ENCODE measurements at places on chromosomes 11 and 22.

DNA sequence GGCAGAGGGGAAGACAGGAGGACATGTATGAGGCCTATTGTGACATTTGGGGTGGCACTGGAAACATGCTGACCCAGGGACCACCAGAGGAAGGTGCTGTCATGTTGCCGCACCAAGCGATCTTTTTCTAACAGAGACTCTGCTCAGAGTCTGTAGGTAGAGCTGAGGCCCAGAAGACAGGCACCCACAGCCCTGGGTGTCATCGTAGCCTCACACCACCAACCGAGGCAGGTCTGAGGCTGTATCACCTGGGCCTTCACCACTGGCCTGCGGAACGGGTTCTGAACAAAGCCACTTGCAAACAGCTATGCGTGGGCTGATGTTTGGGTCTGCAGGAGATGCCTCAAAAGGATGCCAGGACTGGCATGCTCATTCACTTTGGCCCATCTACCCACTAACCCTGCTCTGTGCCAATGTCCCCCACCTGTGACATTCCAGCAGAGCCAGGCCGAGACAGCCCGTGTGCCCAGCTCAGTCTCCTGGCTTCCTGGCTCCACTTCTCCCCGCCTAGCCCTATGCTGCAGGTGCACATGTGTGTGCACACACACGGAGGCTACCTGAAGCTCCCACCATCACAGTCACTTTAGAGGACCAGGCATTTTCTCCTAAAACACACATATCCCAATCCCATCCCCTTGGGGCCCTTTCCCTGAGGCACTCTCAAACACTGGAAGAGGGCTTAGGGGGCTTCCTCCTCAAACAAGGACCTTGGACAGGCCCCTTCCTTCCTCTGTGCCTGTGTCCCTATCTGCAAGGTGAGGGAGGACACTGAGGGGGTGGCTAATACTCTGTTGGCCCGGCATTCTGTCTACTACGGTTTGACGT lies 3.6 kb downstream of the TRIM29 start:
- no peak for DNase-seq

GRCh38 chr11:117424781-117425180 lies 97.1 kb downstream of the CEP164 start:
- DNase-seq, result no peak

DNA sequence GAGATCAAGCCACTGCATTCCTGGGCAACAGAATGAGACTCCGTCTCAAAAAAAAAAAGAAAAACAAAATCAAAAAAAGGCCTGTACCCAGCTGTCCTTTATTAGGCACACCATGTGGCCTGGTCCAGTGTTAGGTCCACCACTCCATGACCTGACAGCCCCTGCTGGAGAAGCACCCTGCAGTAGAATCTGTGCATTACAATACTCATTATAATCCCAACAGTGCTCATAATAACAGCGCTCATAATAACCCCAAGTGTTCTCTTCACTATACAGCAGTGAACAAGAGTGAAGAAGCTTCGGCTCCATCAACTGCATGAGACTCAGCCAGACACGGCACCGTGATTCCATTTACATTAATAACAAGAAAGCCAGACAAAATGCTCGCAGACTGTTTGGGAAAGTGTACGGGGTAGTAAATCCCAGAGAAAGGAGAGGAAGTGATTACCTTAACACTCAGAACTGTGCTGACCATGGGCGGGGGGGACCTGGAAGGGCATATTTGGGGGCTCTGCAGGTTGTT lies 8.9 kb upstream of the EHD1 start:
- no peak for DNase-seq

- DNase-seq, result no peak
Measured at GRCh38 chr11:78061921-78062311, 1.7 kb upstream of the THRSP start.

- DNase-seq, result no peak
Measured at GRCh38 chr11:88689548-88690240, 352.2 kb upstream of the CTSC start.

DNA sequence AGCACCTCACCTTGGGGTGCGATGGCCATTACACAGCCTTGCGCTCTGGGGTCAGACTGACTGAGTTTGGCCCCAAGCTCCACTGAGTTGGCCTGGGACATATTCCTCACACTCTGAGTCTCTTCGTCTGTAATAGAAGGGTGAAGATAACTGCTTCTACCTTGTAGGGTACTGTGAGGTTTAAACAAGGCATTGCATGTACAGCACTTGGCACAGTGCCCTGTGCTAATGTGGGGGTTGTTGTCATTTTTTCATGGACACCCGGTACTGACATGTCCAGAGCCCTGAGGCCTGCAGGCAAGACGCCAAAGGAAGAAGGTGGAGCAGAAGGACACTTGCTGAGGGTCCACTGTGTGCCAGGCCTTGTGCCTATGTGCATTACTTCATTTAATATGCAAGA lies 50.7 kb downstream of the OTOG start:
- no peak for DNase-seq

GRCh38 chr22:30405731-30406130 lies 8.9 kb downstream of the SEC14L2 start:
- DNase-seq, result no peak

- DNase-seq, result peak; percentile 16
Measured at GRCh38 chr22:49930596-49931412, 12.4 kb downstream of the CRELD2 start.

DNA sequence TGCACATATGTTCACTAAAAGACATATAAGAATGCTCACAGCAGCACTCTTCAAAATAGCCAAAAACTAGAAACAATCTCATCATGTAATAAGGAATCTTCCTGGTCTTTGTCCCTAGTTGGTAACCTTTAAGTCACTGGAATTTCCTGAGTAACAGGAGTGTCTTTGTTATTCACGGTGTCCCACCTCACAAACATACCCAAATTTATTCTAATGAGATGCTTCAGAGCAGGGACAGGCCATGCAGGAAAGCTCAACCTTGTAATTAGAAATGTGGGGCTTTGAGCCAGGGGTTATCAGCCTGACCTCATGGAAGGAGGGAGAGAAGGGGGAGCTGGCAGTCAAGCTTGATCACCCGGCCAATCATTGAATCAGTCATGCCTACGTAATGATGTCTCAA lies 40.3 kb upstream of the NFRKB start:
- no peak for DNase-seq

DNA sequence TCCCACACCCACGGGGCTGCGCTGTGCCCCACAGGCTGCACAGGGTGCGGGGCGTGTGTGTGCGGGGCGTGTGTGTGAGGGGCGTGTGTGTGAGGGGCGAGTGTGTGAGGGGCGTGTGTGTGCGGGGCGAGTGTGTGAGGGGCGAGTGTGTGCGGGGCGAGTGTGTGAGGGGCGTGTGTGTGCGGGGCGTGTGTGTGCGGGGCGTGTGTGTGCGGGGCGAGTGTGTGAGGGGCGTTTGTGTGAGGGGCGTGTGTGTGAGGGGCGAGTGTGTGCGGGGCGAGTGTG lies 86.7 kb downstream of the WNT7B start:
- no peak for DNase-seq

DNA sequence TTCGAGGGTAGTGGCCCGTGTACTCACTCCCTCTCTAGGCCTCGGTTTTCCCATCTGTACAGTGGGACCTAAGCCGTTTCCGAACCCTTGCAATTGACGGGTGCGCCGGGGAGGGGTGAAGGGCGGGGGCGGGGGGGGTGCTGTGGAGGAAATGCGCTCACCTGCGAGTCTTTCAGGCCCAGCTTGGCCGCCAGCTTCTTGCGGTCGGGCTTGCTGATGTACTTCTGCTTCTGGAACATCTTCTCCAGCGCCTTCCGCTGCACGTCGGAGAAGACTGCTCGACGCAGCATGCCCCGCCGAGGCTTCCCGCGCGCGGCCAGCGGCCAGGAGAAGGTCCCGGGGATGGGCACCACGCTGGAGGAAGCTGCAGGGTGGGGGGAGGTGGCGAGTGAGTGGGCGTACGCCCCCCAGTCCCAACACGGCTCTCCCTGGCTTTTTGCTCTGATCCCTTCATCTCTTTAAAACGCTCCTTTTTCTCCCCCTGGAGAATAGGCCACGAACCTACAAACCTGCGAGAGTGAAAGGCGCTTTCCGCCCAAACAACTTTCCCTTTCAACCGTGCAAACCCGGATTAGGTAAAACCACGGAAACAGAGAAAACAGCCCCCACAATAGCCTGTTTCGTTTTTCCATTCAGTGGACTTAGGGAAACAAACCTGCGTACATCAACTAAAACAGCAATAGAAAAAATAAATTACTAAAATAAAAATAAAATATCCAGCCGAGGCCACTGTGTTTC lies 3.2 kb downstream of the DBX1 start:
- no peak for DNase-seq

GRCh38 chr22:41234815-41235695 lies 5.7 kb downstream of the CHADL start:
- DNase-seq, result peak; percentile 55

DNA sequence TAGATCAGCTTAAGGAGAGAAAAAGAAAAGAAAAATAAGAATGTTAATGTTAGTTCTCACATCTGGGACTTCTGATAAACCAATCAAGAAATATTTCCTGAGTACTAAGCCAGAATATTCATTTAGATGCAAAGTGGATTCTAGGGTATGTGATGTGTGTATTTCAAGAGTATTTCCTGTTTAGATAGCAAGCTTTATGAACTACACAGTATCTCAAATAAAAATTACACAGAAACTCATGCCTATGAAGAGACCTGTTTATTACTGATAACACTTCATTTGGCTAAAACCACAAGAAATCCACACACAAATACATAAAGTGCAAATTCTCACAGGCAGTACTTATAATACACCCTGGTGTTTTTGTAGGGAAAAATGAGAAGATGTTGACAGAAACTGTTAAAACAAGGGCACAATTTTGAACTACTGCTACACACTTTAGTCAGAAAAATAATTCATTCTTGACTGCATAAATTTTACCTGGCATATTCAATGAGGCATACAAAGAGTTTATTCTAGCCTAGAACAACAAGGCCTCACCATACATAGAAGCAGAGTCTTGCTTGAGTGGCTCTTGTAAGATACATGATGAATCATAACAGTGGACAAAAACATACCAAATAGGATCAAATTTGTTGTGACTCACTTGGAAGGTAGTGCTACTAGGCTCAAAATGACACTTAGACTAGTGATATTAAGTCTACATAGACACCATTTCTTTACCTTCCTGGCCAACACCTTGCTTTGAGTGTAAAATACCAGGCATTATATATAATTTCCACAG lies 18.8 kb upstream of the P4HA3 start:
- DNase-seq, result no peak

- peak; percentile 5 for DNase-seq
Measured at GRCh38 chr11:66388780-66389386, 17.3 kb upstream of the SLC29A2 start.

DNA sequence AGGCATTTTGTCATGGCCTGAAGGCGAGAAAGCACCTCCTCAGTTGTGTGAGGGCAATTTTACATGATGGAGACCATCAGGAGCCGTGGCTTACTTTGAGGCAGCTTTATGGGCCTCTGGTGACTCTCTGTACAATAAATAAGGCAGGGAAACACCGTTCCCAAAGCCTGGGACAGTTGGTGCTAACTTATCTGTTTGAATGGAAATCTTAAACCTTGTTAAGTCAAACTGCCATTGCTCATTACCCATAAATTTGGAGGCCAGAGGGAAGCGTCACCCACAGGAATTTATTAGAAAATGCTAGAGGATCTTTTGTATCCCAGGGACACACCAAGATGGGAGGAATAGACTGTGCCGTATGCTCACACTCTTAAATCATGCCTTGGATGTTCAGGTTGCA lies 1156.9 kb downstream of the BRD1 start:
- DNase-seq, result no peak

GRCh38 chr11:69912161-69912910 lies 93.1 kb upstream of the FGF3 start:
- no peak for DNase-seq

GRCh38 chr22:45162531-45162930 lies 1.2 kb upstream of the NUP50 start:
- DNase-seq, result no peak

DNA sequence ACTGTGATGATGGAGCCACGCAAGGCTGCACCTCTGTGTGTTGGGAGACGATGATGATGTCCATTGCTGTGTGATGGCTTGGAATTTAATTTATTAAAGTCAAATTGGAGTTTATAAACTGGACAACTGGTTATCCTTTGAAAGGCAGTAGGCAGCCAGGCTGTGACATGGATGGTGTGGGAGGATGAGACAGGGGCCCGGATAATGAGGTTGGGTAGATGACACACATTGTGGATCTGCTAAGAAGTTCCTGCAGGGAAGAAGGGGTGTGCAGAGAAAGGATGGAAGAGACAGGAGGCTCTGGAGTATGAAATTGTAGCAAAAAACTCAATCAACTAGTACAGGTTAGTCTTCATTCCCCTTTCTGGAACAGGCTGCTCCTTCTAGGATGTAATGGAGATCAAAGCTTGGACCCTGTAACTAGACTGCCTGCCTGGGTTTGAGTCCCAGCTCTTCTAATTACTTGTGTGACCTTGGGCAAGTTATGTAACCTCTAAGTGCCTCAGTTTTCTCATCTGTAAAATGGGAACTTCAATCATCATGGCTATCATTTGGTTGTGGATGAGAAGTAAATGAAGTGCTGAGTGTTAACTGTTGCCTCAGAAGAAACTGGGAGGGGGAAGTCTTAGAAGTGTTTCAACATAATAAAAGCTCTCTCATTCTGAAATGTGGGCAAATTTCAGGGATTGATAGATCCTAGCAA lies 4.2 kb upstream of the HINFP start:
- DNase-seq, result no peak

DNA sequence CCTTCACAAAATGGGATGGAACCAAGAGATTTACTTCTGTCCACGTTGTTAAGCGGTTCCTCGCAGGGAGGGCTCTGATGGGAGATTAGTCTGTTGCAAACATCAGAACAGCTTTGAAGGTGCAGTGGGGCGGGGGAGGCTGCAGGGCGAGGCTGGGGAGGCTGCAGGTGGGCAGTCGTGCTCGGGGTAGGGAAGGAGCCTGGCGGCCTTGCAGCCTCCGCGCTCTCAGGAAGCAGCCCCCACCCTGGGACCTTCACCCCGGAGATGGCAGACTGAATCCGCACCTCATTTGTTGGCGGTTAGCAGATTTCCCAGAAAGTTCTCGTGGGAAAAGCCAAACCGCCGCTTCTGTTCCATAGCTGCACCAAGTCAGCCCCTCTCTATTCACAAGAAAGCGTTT lies 237.3 kb downstream of the BRD1 start:
- no peak for DNase-seq
